ENCODE measurements at places on chromosomes 3 and 15.

DNA sequence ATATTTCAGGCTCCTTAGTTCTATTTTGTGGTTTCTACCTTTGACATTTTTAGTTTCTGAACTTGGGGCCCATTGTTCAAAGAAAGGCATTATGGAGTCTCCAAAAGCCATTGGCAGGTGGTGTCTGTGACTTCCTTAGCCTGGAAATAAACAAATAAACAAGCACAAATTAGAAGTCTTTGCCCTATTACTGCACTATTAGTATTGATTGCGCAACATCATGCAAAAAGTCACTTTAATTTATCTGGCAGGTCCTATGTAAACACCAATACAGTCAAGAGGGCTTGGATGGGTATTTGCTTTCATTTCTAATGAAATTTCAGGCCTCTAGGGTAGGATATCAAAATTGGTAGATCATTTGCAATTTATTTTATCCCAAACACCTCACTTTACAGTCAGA lies 85.6 kb downstream of the LPP start:
- no peak for DNase-seq

DNA sequence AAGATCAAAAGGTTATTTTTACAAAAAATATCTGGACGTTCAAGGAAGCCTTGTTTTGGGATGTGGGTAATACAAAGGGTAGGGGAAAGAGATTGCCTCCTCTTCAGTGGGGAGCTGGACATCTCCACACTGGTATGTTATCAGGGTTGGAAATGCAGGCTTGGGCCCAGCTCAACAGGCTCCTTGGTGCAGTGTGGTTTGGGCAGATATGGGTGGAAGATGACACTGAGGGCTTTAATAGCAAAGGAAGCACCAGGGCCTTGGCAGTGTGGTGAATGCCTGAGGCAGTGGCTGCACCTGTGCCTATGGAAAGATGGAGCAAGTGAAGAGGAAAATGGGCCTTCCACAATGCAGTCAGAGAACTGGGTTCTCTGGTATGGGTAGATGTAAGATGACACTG lies 11.2 kb upstream of the MED12L start:
- DNase-seq, result no peak

GRCh38 chr3:127525373-127525772 lies 65.2 kb downstream of the TPRA1 start:
- no peak for DNase-seq

DNA sequence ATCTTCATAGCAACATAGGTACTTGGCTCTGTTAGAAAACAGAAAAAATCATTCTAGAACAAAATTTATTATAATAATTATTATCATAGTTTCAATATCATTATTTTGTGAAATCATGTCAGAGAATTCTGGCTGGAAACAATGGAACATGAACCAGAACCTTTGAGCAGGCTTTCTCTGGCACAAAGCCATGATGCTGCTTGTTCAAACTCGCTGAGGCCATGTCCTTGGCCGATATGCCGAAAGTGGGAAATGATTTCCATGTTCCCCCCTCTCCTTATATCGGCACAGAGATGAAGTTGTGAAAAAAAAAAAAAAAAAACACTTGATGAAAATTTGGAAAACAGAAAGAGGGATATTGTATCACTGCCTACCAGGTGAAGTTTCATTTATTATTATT lies 49.0 kb upstream of the MRPL3 start:
- no peak for DNase-seq

GRCh38 chr3:192171213-192171612 lies 556.1 kb downstream of the FGF12 start:
- no peak for DNase-seq

GRCh38 chr3:60890226-60890625 lies 361.0 kb downstream of the FHIT start:
- DNase-seq, result no peak

GRCh38 chr15:66702035-66702786 lies at the start of gene SMAD6:
SMAD6 (plus strand) TSS chr15:66702236; CDS start chr15:66703259, 1,023 bp downstream.
- DNase-seq, result peak; percentile 89

DNA sequence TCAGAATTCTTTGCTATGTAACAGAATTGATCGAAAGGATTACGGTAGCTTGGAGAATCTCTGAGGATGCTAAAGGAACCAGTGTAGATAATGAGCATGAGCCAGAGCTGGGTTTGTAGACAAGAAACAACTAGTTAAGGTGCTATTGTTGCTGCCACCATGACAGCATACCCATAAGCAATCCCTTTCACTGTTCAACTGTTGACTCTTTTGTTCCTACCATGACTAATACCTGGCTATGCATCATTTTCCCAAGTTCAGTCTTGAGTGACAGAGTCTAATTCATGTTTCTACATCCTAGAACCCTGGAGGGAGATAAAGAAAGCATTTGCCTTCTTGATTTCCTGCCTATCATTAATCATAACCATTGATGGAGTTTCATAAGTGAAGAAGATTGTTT lies 600.3 kb downstream of the OTOL1 start:
- DNase-seq, result no peak

DNA sequence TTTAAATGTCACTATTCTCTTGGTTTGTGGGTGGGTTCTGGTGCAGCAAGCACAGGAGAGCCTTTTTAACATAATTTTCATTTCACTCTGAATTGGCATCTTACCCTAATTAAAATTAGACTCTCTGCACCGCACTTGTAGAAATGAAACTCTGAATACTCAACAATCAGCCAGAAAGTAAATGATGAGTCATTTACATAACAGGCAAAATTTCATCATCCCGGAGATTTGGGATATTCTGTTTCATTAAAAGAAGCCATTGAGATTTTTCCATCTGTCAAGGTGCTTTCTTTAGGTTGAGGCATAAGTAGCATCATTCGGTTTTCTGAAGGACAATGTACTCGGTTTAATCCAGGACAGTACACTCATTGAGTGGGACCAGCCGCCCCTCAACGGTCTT lies 111.0 kb downstream of the RFTN1 start:
- DNase-seq, result no peak
